ENCODE measurements at places on chromosomes 4 and X. TPM values are rescaled to one million over a fixed set of nuclear protein-coding genes. Genes with fewer than 3 reads are reported as not detected.

GRCh38 chr4:13196721-13197120 is 287.4 kb downstream of the RAB28 start:
- no peak for DNase-seq
- no peak overlapping the region for H3K27ac ChIP-seq
- H3K4me1 ChIP-seq = no peaks in the 10 kb centered on the region

- peak; percentile 25 for DNase-seq
- no peaks in the 10 kb centered on the region for H3K27me3 ChIP-seq
- no peak overlapping the region for H3K27ac ChIP-seq
- H3K36me3 ChIP-seq = no peaks in the 10 kb centered on the region
- H3K4me3 ChIP-seq = no peak overlapping the region
Observed at GRCh38 chr4:115187136-115187535, 73.7 kb upstream of the NDST4 start.

DNA sequence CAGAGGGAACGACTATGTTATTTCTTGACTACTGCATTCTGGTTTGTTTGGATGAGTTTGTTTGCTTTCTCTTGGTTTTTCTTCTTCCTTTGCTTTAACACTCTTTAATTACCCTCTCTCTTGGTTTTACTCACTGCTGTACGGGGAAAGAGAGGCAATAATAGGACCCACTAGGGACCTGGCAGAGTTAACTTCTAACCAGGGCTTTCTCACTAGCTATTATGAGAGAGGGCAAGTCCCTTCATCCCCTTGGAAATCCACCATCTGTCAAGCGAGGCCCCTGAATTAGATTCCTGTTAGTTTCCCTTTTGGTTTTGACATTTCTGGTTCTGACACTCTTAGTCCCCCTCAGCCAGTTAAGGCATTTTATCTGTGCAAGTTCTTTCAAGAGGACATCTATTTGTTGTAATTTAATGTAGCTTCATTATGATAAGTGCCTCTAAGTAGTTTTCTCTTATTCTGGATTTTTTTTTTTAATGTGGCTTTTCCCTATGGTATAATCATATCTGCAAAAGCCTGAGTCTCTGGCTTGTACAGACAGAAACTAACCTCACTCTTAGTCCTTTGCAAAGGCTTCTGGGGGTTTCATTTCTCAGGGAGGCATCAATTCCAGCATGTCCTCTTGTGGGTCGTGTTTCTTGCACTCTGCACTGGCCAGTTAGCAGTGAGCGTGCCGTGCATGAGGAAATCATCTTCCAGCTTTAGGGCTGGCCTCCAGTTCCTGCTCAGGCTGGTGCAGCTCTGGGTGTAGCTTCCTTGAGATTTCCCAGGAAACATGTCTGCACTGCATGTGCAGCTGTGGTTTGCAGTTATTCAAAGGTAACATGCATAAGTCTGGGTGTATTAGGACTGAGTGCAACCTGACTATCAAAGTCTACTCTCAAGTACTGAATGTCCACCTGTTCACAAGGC is 221.3 kb downstream of the STIM2 start:
- peaks cover 4% of the 10 kb centered on the region for H3K27me3 ChIP-seq
- no peak for DNase-seq
- no peak overlapping the region for H3K4me3 ChIP-seq
- no peaks in the 10 kb centered on the region for H3K36me3 ChIP-seq

DNA sequence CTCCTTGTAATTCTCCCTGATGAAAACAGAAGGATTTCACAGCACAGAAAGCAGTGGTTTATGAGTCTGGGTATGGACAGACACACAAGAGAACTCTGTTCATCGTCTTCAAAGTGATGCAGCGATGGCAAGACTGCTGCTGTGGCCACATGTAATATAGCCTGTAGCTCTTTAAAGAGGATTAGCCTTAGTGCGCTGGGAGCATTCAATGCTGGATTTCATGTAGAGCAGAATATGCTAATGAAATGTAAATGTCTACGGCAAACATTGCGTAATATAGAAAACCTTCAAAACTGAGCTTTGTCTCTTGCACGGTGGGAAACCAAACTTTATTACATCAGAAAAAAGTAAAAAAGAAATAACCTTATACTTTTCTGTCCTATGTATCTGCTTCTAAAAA is 42.9 kb downstream of the ALPK1 start:
- H3K4me1 ChIP-seq = no peaks in the 10 kb centered on the region
- H3K27ac ChIP-seq = no peak overlapping the region
- H3K4me3 ChIP-seq = no peak overlapping the region
- no peak for DNase-seq
- H3K36me3 ChIP-seq = no peaks in the 10 kb centered on the region

GRCh38 chrX:12979616-12980015 is 4.7 kb downstream of the TMSB4X start:
- no peaks in the 10 kb centered on the region for H3K27me3 ChIP-seq
- H3K36me3 ChIP-seq = peaks cover 2% of the 10 kb centered on the region
- H3K4me1 ChIP-seq = peaks cover 3% of the 10 kb centered on the region
- H3K4me3 ChIP-seq = no peak overlapping the region

DNA sequence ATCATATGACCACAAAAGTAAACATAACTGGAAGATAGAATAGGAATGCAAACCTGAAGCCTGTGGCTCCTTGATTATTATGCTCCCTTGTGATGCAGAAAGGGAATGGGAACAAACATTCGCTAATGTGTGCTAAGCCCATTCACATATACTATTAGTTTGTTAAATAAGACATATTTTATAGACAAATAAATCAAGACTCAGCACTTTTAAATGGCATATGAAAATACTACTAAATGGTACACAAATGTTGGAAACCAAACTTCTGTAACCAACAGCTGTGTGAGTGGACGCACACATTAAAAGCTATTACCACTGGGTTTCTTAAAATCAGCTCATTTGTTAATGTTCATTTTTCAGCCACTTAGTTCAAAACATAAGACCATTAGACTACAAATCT is 96.0 kb downstream of the CBR4 start:
- H3K4me3 ChIP-seq = no peak overlapping the region
- peaks cover 9% of the 10 kb centered on the region for H3K36me3 ChIP-seq
- H3K27me3 ChIP-seq = no peaks in the 10 kb centered on the region
- peaks cover under 1% of the 10 kb centered on the region for H3K4me1 ChIP-seq
- no peak for DNase-seq
- no peak overlapping the region for H3K27ac ChIP-seq

DNA sequence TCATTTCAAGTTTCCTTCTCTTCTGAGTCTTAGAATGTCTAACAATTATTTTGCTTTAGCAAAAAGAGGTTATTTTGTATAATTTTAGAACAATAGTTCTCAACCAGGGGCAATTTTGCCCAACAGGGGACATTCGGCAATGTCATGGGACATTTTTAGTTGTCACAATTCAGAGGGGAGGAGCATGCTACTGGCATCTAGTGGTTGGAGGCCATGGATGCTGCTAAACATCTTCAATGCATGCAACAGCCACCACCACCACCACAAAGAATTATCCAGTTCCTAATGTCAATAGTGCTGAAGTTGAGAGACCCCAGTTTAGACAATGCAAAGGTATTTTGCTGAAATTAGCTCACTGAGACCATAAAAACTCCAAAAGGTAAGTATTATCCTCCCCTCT is 122.5 kb downstream of the ARHGAP6 start:
- no peak overlapping the region for H3K4me3 ChIP-seq
- H3K27me3 ChIP-seq = no peaks in the 10 kb centered on the region
- H3K4me1 ChIP-seq = no peaks in the 10 kb centered on the region
- DNase-seq = no peak

- H3K27ac ChIP-seq = no peak overlapping the region
- no peak for DNase-seq
- H3K4me3 ChIP-seq = no peak overlapping the region
- H3K27me3 ChIP-seq = no peaks in the 10 kb centered on the region
Observed at GRCh38 chr4:153585026-153585425, 99.1 kb upstream of the TLR2 start.

DNA sequence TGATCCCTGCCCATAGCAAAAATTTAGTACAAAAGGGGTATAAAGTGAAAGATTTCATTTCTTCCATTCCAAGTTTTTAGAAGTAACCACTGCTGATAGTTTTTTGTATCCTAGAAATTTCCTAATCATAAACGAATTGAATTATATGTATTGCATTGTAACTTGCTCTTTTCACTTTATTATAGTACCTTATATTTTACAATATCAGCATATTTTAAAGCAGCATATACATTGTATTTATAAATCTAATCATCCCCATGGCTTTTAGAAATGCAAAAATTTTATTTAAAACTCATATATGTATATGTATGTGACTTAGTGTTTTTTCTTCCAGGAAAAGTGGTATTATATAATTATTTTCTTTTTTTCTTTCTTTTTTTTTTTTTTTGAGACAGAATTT is 27.7 kb downstream of the STAG2 start:
- no peaks in the 10 kb centered on the region for H3K36me3 ChIP-seq
- no peak for DNase-seq
- H3K27ac ChIP-seq = no peak overlapping the region
- no peak overlapping the region for H3K4me3 ChIP-seq

SPON2 gene
- 367 TPM for total RNA-seq

MAGEA1 gene
- not detected for total RNA-seq

All from fibroblast of lung (primary cell).